ENCODE measurements at places on chromosomes 16 and 17. TPM values are rescaled to one million over a fixed set of nuclear protein-coding genes. Genes with fewer than 3 reads are reported as not detected.

- H3K27me3 ChIP-seq, result no peaks in the 10 kb centered on the region
- no peaks in the 10 kb centered on the region for H3K36me3 ChIP-seq
- DNase-seq, result no peak
- H3K4me1 ChIP-seq, result no peaks in the 10 kb centered on the region
- H3K4me3 ChIP-seq, result no peak overlapping the region
These were observed 73.8 kb downstream of the XYLT1 start for GRCh38 chr16:17396762-17397498.

- H3K4me3 ChIP-seq, result no peak overlapping the region
- H3K4me1 ChIP-seq, result no peaks in the 10 kb centered on the region
- peaks cover 16% of the 10 kb centered on the region for H3K27me3 ChIP-seq
- no peak for DNase-seq
- H3K36me3 ChIP-seq, result no peaks in the 10 kb centered on the region
These were observed 256.6 kb downstream of the HS3ST3B1 start for GRCh38 chr17:14557480-14557879.

Gene SEPTIN12
- not detected for total RNA-seq

DNA sequence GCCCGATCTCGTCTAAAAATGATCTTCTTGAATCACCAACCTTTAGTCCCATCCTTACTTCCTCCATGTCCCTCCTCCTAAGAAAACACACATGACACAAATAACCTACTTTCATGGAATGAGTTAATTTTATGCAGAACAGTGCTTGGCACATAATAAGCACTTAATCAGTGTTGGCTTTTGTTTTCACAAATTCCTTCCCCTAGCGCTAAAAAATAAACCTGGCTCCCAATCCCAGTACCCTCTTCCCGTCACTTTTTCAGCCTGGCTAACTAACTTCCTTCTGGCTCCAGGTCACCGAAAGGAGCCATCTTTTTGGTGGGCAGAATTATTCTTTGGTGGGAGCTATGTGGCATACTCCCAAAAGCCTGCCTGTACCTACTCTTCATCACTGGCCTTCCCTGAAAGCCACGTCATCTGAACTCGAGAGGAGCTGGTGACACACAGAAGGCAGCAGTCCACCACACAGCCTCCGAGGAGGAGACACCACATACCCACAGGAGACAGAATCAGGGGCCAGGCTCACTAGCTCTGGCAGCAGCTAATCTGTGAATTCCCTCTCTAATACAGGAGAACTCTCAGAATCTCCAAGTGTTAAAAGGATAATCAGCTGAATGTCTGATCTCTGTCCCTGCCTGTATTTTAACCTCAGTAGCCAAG is 114.5 kb downstream of the SMG6 start:
- no peak overlapping the region for H3K27ac ChIP-seq
- no peaks in the 10 kb centered on the region for H3K27me3 ChIP-seq
- no peaks in the 10 kb centered on the region for H3K36me3 ChIP-seq
- no peak overlapping the region for H3K4me3 ChIP-seq

DNA sequence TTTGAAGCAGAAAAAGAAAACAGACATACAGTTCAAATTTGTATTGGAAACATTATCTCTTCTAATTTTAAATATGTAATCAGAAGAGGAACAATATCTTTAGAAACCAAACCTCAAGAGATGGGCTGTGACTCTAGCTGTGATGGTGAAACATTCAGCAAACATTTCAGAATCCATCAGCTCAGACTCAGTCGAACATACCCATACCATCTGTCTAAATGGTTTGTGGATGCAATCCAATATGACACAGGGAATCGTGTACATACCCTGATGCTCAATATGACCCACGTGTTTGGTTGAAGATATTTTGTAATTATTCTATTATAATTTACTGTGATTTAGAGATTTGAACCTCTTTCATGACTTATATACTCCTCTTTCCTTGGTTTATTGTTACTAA is 665.2 kb upstream of the CDH8 start:
- no peak overlapping the region for H3K4me3 ChIP-seq
- no peaks in the 10 kb centered on the region for H3K4me1 ChIP-seq
- no peak for DNase-seq
- H3K27me3 ChIP-seq, result no peaks in the 10 kb centered on the region
- no peak overlapping the region for H3K27ac ChIP-seq

- no peak overlapping the region for H3K4me3 ChIP-seq
- H3K27me3 ChIP-seq, result no peaks in the 10 kb centered on the region
- H3K4me1 ChIP-seq, result peaks cover 23% of the 10 kb centered on the region
- H3K36me3 ChIP-seq, result no peaks in the 10 kb centered on the region
- DNase-seq, result no peak
These were observed 57.5 kb downstream of the DNAH2 start for GRCh38 chr17:7775051-7775450.

GRCh38 chr16:80790751-80791150 is 13.6 kb downstream of the CDYL2 start:
- H3K4me1 ChIP-seq, result no peaks in the 10 kb centered on the region
- H3K27ac ChIP-seq, result no peak overlapping the region
- no peaks in the 10 kb centered on the region for H3K27me3 ChIP-seq

Measured in PC-3 (cell line).